ENCODE measurements at places on chromosomes 5 and 9. TPM values are rescaled to one million over a fixed set of nuclear protein-coding genes. Genes with fewer than 3 reads are reported as not detected.

Gene ENTPD2
- total RNA-seq: not detected

Gene PKD2L2
- total RNA-seq: not detected

Gene GAPT
- total RNA-seq: not detected

Gene SLC34A3
- not detected for total RNA-seq

Gene LECT2
- not detected for total RNA-seq

Gene PCDHGA8
- total RNA-seq: 3.3 TPM

Gene DCANP1
- total RNA-seq: not detected

Gene CD14
- total RNA-seq: 1.3 TPM

All from placental pericyte (primary cell).